NCI-H1092 (cell line): ENCODE measurements at places on chromosomes 3 and 15.

GRCh38 chr15:78810003-78810361 is 1.3 kb downstream of the ADAMTS7 start:
- DNase-seq, result no peak

- no peak for DNase-seq
These were observed 16.3 kb upstream of the DOCK3 start for GRCh38 chr3:50658416-50658815.

GRCh38 chr15:53910236-53910849 is 67.9 kb upstream of the UNC13C start:
- DNase-seq, result no peak

GRCh38 chr3:46946856-46947545 is 29.5 kb downstream of the CCDC12 start:
- DNase-seq, result no peak

- DNase-seq, result no peak
These were observed 19.9 kb upstream of the ABHD2 start for GRCh38 chr15:89068325-89068784.

GRCh38 chr15:101219441-101219840 is 32.4 kb downstream of the CHSY1 start:
- no peak for DNase-seq

- no peak for DNase-seq
These were observed 928.8 kb upstream of the ALCAM start for GRCh38 chr3:104437891-104438290.
